GM12891 (cell line): ENCODE measurements at places on chromosomes 1 and 21.

- peak; percentile 7 for DNase-seq
Measured at GRCh38 chr1:78145105-78145580, 99.4 kb downstream of the GIPC2 start.

GRCh38 chr1:209866201-209866600 lies 38.4 kb downstream of the UTP25 start:
- DNase-seq: no peak

DNA sequence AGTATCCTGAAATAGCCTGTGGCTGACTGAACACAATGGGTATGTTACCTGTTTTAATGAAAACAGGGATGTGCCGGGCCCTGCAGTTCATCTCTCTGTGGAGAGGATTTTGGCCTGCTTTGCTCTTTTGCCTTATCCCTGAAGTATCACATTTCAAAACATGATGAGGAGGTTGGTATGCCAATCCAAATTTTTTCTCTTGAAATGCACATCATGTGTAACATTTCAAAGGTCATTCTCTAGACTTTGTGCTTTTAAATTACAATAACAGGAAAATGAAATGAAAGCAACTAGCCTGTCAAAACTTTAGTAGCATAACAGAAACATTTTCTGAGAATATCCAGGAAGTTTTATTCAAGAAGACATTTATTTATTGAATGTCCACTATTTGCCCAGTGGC lies 118.9 kb downstream of the SLC44A5 start:
- no peak for DNase-seq

DNA sequence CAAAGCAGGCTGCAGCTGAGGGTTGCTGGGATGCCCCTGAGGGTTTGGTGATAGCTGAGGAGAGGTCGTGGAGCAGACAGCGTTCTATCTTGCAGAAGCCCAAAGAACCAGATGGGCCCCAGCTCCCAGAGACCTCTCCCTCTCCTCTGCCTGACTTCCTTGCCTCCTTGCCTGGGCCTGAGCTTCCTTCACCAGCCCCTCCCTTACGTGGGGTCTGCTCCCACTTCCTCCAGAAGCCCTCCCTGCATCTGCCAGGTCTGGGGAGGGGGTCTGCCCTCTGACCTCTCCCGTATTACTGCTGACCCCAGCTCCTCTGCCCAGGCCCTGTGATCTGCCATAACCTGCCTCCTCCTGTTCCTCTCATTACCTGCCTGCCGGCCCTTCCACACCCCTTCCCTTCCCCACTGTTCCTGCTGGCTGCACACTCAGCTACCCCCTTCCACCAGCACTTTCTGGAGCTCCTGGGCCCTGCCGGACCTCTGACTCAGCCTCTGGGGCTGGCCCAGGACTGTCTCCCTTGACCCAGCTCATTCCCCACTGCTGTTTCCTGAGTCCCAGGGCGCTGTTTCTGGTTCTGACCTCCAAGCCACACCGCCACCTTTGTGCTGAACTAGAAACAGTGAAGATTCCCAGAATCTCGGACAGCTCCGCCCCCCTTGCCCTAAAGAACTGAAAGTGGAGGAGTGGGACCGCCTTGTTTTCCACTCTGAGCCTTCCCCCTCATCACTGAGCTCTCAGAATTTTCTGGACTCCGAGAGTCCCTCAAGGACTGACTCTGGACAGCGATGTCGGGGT lies 237.7 kb upstream of the C1orf174 start:
- no peak for DNase-seq

GRCh38 chr1:192626366-192627179 lies 9.4 kb upstream of the RGS13 start:
- no peak for DNase-seq

GRCh38 chr1:59487335-59488031 lies 190.6 kb downstream of the FGGY start:
- no peak for DNase-seq
